ENCODE measurements at places on chromosomes 6 and 20.

GRCh38 chr6:11427723-11428245 lies 109.8 kb upstream of the TMEM170B start:
- no peak for DNase-seq

GRCh38 chr20:58649288-58650180 lies 1.5 kb upstream of the STX16 start:
- DNase-seq, result peak; percentile 40

DNA sequence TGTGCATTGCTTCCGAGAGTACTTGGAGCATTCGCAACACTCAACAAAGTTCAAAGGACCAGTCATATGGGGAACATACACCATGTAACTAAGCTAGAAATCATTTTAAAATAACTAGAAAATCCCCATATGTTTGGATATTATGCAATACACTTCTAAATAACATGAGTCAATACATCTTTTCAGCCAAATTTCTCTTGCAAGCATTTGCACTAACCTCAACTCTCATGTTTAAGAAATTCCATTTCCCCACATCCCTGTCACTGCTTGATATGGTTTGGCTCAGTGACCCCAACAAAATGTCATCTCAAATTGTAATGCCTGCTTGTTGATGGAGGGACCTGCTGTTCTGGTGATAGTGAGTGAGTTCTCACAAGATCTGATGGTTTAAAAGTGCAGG lies 85.7 kb upstream of the CST7 start:
- DNase-seq, result peak; percentile 57

GRCh38 chr6:34601706-34602105 lies 45.6 kb upstream of the SPDEF start:
- no peak for DNase-seq

DNA sequence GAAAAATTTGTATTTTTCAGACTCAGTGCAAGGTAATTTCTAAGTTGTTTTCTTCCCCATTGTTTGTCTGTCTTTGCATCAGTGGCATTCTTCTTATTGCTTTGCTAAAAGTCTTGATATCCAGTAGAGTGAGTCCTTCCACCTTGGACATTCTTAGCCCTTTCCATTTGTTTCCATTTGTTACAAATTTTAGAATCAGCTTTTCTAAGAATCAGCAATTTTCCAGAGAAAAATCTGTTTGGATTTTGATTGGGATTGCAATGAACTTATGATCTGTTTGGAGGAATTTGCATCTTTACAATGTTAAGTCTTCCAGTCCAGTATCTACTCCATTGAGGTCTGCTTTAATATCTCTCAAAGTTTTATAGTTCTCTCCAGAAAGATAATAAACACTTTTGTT lies 36.4 kb downstream of the LRRN4 start:
- DNase-seq, result no peak

GRCh38 chr20:48102076-48102787 lies 317.0 kb upstream of the SULF2 start:
- DNase-seq, result no peak

DNA sequence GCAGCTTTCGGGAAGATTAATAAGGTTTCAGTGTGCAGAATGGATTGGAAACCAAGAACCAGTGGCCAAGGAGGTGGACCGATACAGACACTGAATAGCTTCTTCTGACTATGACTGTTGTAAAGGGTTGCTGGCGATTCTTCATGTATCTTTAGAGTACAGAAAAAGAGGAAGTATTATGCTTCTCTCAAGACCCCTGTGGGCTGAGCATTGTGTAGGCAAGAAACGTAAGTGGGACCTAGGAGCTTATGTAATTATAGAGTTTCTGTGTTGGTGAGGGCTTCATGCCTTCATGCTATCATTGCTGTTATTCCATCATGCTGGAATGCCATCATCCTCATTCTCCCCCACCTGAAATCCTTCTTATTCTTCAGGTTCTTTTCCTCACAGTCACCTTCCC lies 105.4 kb upstream of the AKIRIN2 start:
- DNase-seq, result no peak

DNA sequence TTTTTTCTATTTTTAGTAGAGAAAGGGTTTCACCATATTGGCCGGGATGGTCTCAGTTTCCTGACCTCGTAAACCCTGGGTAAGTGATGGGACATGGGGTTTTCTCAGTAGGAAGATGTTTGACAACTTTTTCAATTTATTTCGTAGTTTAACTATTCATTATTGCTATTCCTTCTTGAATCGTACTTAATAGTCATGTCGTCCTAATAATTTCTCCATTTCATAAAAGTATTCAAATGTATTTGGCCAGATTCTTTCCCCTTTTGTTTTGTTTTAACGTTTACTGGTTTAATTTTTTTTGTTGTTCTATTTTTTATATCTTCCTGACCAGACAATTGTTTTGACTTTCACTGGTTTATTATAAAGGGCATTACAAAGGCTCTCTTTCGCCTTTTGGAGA lies 16.3 kb downstream of the GPX5 start:
- no peak for DNase-seq

GRCh38 chr6:118296129-118296901 lies 251.8 kb upstream of the PLN start:
- no peak for DNase-seq

DNA sequence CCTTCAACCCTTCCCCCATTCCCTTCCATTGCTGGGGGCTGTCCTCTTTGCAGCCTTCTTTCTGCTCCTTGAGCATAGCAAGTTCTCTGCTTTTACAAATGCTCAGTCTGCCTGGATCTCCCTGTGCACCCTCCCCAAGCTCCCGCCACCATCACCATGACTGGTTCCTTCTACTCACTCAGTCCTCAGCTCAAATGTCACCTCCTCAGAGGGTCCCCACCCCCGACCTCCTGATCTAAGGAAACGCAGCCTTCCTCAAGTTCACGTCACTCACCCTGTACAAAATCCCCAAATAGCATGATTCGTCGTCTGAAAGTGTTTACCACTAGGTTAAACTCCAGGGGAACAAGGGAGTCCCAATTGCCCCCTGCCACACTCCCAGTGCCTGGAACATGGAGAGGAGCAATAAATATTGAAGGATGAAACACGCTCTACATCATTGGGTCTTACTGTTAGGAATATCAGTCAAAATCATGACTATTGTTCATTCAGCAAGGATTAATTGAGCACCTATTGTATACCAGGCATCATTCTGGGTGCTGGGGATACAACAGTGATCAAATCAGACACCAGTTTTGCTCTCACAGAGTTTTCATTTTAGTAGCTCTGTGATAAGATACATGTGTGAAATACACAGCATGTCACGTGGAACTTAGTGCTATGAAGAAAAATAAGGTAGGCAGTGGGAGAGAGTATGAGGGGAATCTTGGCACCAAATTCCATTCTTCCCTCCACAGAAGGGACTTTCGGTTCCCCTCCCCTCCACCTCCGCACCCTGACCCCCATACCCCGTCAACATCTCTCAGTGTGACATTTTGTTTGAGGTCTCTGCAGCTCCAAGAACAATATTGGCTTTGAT lies 15.6 kb downstream of the TP53RK start:
- DNase-seq, result no peak

GRCh38 chr20:13639150-13639497 lies 392 bp upstream of the TASP1 start:
- DNase-seq, result peak; percentile 16

GRCh38 chr6:149150301-149150700 lies 167.2 kb upstream of the TAB2 start:
- no peak for DNase-seq

GRCh38 chr6:150297327-150298029 lies 71.3 kb upstream of the IYD start:
- DNase-seq, result no peak

DNA sequence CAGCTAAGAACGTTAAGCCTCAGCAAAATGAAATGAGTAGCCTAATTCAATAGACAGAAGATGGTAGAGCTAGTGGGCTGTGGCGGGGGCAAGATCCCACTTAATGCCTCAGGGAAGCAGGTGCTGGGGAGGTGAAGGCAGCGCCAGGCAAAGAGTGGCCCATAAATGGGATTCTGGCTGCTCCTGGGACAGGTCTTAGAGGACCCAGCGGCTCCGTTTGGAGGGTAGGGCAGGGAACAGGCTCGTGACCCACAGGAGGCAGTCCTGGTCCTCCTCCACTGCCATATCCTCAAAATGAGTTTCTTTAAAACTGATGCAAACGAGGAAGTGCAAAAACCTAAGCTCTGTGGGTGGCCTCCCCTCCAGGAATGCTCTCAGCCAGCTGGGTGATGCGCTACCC lies 32.7 kb downstream of the SAYSD1 start:
- no peak for DNase-seq

- DNase-seq, result no peak
Measured at GRCh38 chr6:79764747-79765146, 133.6 kb downstream of the SH3BGRL2 start.

DNA sequence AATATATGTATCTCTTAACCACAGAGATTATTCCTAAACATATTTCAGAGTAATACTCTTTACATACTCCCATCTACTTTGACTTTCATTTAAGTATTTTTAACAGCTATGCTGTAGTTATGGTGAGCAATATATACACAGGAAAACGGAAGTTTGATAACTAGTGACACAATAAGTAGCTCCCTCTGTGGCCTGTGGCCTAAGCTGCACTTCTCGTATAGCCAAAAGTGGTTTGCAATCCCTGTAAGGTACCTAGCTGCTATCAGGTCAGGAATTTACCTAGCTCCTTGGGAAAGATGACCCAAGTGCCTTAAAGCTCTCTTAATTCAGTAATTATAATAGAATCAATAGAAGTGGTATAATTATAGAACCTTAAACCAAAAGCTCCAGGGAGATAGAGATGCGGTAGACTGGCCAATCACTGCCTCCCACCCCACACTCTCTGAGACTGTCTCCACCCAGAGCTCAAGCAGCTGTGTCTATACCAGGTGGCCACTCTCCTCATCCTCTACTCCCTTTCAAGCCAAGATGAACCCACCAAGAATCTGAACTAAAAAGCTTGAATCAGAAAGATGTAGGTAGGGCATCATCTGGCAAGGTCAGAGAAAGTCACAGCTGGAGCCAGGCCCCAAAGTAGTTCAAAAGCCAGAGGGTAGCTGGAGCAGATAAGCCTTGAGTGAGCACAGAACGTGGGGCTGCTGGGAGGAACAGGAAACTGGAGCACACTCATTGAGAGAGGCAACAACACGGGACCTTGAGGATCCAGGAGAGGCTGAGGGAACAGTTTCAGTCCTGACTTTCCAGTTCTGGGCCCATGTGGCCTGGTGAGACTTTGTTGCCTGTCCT lies 84.9 kb upstream of the ASF1A start:
- no peak for DNase-seq

- DNase-seq, result no peak
Measured at GRCh38 chr6:31636698-31637596, 15.5 kb downstream of the BAG6 start.

DNA sequence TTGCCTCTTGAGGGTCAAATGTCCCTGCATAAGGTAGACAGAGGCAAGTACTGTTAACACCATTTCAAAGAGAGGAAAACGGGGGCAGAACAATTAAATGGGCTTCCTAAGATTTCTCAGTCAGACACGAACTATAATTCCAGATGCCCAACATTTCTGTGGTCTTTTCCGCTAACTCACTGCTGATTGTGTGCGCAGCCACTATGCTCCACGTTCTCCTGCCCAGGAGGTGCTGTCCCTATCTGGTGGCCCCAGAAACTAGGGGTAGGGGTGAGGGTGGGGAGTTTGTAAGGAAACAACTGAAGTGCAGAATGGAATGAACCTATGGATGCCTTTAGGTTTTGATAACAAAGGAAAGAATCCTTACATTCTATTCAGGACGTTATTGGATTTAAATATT lies 86.1 kb upstream of the BACH2 start:
- DNase-seq, result no peak

- no peak for DNase-seq
Measured at GRCh38 chr6:25417046-25417605, 138.0 kb downstream of the CARMIL1 start.

DNA sequence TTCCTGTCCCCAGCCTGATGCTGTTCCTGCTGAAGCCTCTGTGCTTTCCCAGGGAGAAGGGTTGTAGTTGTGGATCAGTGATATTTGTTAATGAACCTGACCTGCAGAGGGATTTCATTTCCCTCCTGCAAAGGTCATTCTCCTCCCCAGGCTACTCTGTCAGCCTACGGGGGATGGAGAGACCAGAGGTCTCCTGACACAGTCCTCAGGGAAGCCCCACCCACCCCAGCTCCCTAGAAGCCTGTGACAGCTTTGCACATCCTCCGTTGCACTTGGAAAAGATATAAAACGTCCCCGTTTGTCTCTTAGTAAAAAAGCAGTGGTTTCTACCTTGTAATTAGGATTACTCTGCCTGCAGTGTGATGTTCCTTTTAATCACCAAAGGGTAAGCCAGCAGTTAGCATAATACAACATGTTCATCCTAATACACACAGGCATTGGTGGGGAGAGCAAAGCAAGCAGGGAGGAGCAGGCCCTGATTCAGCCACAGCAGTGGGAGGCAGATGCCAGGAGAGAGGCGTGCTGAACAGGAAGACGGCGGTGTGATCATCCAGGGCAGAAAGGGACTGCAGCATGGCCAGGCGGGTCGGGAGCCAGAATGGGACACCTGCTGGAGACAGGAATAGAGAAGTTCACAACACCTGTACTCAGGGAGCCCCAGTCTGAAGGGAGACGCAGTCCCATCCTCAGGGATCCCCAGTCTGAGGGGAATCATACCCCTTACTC lies 293.5 kb downstream of the LRFN2 start:
- DNase-seq, result no peak

GRCh38 chr6:156021746-156022396 lies 566.2 kb upstream of the NOX3 start:
- peak; percentile 5 for DNase-seq

- peak; percentile 59 for DNase-seq
Measured at GRCh38 chr6:15953152-15953880, 175.6 kb upstream of the MYLIP start.

DNA sequence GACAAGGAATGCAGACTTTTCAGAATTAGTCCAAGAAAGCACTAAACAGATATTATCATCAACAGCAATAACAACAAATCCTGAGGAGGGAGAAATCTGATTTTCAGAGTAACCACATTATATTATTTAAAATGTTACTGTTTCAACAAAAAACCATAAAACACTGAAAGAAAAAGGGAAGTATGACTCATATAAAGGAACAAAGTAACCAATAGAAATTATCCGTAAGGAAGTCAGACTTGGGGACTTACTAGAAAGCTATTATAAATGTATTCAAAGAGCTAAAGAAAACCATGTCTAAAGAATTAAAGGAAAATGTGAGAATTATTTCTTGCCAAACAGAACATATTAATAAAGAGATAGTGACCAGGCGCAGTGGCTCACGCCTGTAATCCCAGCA lies 98.1 kb downstream of the MYLK4 start:
- DNase-seq, result no peak

DNA sequence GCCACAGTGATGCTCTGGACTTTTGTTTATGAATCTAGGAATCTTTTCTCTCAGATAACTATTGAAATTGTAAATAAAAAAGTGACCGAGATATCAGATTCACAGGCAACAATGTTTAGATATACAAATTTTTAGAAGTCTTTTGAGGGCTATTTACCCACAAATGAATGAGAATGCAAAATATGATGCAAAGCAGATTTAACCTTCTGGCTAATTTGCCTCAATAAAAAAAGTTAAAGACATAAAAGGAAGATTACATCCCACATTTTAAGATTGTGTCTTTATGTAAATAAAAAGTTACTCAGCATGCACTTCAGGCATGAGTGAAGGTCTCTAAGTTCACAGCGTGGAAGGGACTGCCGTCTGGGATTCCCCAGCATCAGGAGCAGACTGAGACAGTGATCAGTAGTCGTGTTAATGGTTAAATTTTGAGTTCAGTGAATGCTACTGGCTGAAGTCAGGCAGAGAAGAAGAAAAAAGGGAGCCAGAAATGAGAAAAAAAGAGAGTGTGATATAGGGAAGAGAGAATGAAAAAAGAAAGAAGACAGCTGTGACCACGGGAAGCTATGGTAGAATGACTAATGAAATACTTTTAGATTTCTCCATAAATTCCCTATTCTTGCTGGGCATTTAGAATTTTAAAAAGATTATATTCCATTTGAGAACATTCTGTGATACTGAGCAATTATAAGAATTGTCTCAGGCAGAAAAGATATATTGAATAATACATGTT lies 93.6 kb downstream of the MYB start:
- DNase-seq, result no peak

All from GM03348 (cell line).